ENCODE measurements at places on chromosomes 11 and 22.

GRCh38 chr22:49789289-49790141, 38.2 kb downstream of the BRD1 start:
- DNase-seq, result no peak

DNA sequence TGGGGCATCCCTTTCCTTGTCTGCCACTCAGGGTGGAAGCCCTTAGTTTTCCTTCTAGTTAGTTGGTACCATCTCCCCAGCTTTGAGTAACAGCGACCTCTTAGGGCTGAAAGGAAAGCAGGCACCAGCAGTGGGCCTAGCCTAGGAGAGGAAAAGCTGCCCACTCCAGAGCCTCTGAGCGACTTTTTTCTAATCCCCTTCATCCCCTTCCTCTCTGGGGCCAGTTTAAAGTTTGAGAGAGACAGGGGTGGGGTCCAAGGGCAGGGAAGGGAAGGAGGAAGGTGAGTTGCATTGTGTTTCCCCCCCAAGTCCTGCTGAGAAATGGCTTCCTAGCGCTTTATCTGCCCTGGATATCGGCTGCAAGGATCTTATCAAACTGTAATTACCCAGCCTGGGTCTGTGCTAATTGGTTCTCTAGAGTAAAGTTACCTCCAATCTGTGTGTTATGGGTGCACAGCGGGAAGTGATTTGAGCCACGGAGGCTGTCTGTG, 573.9 kb upstream of the CADM1 start:
- no peak for DNase-seq

DNA sequence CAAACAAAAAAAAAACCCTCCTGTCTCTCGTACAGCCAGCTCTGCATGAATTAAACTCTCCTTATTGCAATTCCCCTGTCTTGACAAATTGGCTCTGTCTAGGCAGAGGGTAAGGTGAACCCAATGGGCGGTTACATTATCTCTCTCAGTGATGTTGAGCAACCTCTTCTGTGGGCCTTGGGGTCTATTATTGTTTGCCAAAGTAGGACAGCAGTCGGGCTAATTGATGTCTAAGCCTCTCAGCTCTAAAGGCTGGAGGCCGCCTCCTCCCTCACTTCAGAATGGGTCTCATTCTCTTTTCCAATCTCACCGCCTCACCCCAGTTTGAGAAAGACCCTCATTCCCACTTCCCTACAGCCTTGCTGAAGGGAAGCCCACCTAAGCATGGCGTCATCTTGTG, 1.3 kb upstream of the SLC25A45 start:
- DNase-seq, result no peak

- no peak for DNase-seq
Observed at GRCh38 chr11:114291381-114291780, 4.8 kb upstream of the NNMT start.

- no peak for DNase-seq
Observed at GRCh38 chr11:44725757-44726282, 942 bp upstream of the TSPAN18 start.

DNA sequence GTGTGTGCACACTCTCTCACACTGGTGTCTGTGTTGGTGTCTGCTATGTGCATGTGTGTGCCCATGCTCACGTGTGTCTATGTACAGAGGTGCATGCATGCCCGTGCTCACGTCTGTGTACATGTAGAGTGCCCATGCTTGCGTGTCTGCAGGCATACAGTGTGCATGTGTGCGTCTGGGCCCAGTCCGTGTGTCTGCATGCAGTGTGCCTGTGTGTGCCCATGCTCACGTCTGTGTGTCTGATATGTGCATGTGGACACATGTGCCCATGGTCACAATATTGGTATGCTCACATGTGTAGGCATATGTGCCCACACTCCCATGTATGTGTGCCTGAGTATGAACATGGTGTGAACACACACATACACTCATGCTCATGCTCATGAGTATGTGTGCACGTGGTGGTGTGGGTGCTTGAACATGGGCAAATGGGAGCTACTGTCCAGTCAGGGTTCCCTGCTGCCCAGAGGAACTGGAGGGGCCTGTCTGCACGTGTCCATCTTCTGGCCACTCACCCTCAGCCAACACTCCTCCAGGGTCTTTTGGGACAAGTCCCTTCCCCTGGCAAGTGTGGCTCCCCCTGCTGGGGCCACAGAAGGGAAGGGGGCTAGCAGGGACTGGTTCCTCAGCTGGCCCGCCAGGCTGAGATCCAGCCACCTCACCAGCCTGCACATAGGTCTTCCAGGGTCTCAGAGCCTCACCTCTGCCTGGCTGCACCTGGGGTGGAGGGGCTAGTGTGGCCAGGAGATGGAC, 7.3 kb upstream of the TBX1 start:
- DNase-seq, result no peak

DNA sequence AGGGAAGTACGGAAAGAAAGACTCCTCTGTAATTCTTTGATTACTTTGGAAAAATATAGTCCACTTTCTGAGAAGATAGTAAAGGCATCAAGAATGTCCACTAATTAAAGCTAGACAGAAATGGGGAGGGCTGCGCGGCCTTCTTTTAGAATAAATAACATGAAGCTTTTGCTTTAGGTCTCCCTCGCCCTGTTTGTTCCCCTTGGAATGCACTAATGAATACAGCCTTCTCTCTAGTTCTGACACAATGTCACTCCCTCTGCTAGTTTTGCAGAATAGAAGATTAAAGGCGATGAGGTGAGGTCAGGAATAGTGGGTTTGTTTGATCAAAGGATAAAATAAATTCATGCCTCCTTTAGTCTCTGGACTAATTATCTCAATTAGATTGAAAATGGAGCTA, 543.9 kb downstream of the OPCML start:
- no peak for DNase-seq

DNA sequence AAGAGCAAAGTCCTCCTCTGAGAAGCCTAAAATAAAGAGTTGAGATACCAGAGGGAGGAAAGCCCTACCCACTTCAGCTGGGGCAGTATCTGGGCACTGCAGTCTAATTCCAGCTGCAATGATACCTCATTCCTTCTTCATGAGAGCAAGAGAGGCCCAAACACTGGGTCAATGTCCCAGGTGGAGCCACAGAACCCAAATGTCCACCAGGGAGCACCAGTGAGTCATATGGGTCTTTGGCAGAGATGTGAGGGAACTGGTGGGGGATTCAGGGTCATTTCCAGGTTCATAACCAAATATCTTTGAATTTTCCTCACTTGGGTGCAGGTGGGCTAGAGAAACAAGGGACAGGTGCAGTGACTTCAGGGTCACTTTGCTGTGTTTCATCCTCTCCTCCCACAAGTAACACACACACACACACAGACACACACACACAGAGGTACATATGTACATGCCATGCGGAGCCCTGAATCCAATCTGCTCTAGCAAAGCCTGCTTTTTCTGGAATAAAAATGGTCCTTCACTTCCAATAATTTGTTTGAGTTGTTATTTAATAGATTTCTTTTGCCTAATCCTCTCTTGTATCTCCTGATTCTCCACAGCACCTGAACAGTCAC, 585.4 kb downstream of the SOX6 start:
- peak; percentile 60 for DNase-seq

- DNase-seq, result no peak
Observed at GRCh38 chr22:26406118-26406517, 22.9 kb upstream of the ASPHD2 start.

DNA sequence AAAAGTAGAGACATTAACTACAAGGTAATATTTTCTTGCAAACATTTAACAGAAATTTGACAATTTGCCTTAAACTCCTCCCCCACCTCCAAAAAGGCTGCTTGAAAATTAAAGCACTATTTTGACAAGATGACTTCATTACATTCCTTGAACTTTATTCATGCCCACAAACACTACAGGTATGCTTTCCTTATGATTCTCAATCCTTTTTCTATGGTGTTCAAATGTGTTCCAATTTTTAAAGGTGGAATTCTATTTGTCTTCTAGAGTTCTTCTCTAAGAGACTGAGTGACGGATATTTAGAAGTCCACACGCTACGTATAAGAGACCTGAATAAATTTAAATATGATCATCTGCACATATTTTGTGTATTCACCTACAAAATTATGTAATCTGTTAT, 69.4 kb downstream of the MRTFA start:
- DNase-seq, result no peak

DNA sequence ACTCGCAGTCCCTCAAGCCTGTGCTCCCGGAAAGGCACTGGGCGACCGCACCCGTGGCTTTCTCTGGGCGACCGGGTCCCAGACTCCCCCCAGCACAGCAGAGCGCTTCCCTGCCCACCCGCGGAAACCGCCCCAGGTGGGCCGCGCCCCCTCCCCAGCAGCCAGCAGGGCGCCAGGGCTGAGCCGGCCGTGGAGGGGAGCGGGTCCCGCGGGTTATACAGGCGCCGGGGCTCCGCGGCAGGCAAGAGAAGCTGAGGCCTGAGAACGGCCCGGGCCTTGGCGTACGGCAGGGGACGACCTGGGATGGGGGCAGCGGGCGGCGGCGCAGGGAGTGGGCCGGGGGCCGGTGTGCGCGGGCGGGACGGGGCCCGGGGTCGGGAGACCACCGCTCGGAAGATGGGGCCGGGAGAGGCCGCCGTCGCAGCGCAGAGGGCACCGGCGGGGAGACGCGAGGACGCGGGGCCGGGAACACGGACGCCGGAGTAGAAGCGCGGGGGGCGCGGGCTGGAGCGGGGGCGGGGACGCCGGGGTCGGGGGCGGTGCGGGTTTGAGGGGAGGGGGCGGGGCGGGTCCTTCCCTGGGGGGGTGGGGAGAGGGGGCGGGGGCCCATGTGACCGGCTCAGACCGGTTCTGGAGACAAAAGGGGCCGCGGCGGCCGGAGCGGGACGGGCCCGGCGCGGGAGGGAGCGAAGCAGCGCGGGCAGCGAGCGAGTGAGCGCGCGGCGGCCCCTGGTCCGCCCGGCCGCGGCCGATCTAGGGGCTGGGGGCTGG, at the start of gene MDK:
MDK (plus strand) TSS at position 622 of the 771 bp plus-strand sequence. CDS start 389 bp downstream, outside the sequence.
- peak; percentile 90 for DNase-seq

DNA sequence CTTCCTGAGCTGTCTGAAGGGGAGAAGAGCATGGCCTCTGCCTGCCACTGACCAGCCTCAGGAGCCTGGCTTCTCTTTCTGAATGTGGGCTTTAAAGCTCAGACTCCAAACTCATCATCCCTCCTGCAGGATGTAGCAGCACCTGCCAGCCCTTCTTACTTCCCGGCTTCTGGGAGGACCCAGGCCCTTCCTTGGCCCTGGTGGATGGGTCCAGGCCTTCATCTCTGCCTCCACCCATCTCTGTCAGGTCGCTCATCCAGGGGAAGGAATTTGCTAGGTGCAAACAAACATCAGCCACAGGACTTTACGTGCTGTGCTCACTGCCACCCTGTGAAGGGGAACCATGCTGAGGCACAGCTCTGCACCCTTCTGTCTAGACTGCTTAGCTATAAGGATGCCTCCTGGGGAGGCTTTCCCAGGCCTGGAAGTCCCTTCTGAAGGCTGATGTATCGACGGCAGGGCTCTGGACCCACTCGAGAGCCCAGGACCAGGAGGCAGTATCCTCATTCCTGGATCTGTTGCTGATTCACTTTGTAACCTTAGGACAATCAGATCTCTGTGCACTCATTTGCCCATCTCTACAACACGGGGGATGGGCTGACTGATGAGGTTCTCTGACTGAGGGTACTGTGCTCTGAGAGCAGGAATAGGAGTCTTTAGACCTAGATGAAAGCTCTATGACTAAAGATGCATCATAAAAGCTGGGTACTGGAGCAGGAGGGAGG, 30.9 kb downstream of the USP35 start:
- DNase-seq, result peak; percentile 24

- no peak for DNase-seq
Observed at GRCh38 chr11:17490938-17491337, 14.3 kb upstream of the ABCC8 start.

DNA sequence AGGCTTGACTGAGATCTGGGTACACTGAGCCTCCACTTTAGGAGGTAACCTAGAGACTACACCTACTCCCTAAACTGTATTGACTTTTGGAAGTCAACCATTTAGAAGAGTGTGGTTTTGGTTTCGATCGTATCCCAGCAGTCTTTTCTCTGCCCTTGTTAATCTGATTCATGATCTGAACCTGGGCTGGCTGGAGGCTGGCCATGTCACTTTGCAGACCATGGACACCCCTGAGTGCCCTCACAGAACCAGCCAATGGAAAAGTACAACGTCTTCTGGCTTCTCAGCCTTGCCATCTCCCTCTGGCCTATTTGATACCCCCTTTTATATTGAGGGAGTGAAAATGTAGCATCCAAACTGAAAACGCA, 10.8 kb downstream of the EHF start:
- no peak for DNase-seq

DNA sequence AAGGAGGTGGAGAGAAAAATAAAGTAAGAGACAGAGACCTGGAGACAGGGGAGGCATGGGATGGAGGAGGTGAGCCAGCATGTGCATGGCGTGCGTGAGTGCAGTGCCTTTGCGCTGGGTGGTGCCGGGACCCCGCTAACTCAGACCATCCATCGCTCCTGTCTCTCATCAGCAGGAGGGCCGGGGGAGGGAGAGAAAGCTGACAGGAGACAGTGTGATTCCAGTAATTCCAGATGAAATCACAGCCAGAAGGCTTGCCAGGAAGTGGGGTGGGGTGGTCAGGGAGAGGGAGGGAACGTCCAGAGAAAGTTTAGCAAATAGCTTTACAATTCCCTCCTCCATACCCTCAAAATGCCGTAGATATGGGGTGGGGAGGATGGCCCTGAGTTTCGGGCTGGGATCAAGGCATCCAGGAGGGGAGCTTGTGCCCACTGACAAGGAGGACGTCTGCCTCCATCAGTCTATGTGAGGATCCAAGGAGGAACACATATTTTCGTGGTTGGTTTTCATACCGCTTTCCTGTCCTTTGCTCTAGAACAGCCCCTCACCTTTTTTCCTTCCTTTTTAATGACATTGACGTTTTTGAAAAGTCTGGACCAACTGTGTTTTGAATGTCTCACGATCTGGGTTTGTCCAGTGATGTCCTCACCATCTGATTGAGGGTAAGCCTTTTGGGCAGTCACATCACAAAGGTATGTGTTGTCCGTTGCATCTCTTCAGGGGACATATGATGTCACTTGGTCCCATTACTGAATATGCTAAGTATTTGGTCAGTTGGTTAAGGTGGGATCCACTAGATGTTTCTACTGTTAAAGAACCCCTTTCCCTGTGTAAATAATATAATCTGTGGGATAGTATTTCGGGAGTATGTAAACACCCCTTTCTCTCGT, 567.3 kb downstream of the MIAT start:
- DNase-seq, result no peak

- DNase-seq, result no peak
Observed at GRCh38 chr11:36750349-36750748, 152.3 kb upstream of the RAG2 start.

DNA sequence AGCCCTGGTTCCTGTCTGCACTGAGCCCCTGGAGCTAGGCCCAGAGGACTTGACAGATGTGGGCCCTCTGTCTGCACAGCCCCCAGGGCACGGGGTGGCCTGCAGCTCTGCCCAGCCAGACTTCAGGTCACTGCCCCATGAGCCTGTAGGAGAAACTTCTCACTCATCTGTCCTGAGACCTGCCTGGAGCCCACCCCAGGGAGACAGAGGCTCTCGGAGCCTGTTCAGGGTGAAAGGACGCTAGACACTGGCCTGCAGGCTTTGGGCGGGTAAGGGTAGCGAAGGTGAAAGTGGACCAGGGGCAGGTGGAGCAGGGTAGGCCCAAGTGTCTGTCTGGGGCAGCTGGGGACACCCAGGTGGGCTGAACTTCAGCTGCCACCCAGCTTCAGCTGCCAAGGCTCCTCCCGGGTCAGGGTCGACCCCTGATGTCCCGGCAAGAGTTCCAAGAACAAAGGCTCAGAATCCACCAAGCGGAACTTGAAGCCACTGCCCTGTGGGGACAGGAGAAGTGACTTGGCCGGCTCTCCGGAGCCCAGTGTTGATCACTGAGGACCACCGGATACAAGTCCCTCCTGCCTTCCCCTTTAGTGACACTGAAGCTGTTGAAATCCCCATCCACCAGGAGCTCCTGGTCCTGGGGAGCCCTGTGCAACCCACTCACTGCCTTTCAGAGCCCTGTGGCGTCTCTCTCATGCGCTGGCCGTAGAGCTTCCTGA, 90.3 kb downstream of the KCNQ1 start:
- no peak for DNase-seq

GRCh38 chr11:19753451-19754106, 40.9 kb downstream of the NAV2 start:
- no peak for DNase-seq

Measured in ecto neural progenitor cell (in vitro differentiated cells).